ENCODE measurements at places on chromosomes 1 and 21.

DNA sequence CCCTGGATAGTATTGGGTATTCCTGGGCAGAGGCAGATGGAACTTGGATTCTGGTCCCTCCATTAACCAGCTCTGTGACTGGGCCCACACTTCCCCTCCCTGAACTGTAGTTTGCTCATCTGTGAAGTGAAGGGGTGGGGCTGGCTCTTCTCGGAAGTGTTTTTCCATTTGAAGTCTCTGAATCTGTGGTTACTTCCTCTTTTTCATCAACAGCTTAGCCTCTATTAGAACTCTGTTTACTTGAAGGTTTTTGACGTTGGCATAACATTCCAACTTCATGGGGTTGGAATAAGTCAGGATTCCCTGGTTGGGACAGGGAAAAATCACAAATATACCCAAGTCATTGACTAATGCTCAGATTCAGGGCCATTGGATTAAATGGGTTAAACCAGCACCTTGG is 3.6 kb downstream of the KIAA0040 start:
- DNase-seq = peak; percentile 46

GRCh38 chr1:68101829-68102228 is 51.4 kb upstream of the DIRAS3 start:
- no peak for DNase-seq

DNA sequence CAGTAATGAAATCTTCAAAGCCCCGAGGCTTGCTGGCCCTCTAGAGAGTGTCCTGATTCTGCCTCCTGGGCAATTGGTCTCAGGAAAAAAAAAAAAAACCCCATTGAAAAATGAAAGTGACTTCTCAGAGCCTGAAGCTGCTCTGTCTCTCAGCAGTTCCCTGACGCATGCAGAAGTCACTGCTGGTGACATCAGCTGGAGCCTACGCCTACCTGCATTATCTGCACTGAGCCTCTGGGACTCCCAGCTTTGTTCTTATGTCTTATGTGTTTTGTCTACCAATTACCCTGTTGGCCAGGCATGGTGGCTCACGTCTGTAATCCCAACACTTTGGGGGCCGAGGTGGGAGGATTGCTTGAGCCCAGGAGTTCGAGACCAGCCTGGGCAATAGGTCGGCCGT is 10.1 kb upstream of the SLC25A33 start:
- no peak for DNase-seq

- DNase-seq = no peak
Observed at GRCh38 chr1:92817986-92818764, 13.7 kb upstream of the RPL5 start.

- DNase-seq = no peak
Observed at GRCh38 chr1:170624146-170624545, 39.8 kb upstream of the PRRX1 start.

DNA sequence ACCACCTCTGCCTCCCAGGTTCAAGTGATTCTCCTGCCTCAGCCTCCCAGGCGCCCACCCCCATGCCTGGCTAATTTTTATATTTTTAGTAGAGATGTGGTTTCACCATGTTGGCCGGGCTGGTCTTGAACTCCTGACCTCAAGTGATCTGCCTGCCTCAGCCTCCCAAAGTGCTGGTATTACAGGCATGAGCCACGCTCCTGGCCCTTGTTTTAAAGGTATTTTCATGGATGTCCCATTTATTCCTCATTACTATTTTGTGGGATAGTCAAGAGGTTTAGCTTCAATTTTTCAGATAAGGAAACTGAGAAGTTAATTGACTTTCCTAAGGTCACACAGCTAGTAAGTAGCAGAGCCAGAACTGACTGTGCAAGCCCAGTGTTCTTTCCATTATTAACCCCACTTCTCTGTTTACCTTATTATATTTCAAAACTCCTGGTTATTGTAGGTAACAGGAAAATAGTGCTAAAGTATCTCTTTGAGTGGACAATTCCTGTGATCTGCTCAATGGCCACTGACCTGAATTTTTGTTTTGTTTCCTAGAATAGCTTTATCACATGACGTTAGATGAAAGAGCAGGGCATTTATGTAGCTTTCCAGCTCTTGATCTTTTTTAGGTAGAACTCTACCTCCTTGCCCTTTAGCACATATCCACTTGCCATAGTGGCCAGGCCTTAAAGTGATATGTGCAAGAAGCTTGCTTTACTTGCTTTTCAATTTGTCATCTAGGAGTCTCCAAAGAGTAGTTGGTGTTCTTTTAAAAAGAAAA is 13.6 kb downstream of the ZYG11B start:
- DNase-seq = no peak

DNA sequence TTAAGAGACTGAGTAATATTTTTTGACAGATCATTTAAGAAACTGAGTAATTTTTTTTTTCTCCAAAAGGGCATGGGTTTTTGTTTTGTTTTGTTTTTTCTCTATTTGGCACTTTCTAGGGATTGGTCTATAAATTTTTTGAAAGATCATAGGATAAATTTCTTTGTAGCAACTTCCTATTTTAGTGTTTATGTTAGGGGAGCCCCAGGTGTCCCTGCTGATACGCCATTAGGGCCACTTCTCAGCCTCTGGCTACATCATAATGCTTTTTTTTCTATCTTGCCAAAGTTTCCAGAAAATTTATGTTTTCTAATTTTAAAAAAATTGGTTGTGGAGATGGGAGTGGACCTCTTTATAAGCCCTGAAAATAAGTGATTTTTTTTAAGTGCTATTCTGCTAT is 2.6 kb downstream of the GABPA start:
- no peak for DNase-seq

DNA sequence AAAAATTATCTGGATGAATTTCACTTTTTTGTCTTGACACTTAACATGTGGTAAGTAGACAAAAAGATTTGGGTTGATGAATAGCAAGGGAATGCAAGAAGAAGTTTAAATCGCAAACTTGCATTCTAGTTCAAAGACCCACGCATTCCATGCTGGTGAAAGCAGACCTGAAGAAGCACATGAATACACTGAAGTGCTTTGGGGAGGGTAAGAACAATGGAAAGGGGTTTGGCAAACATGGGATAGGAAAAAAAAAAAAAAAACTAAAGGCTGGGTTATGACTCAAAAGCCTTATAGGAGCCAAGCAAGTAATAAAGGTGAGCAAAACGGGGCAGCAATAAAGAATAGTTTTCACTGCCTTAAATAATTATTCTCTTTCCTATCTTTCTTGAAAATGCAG is 450.2 kb downstream of the LMO4 start:
- DNase-seq = no peak

DNA sequence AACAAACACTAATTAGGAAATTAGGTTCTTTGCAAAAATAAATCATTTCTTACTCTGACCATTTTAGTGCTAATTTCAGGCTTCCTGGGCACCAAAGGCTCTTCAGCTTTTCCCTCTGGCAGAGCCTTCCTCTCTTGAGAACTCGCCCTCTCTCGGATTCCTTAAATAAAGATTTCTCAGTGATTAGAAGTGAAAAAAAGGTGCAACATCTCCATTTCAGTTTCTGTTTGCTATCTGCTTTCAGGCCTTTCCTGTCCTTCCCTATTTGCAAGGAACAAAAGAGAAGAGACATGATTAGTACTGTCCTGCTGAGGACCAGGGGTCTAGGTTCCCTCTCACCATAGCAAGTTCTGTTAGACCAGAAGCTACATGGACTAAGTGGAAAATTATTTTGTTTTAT is 27.8 kb upstream of the CACYBP start:
- no peak for DNase-seq

GRCh38 chr1:5711956-5712645 is 280.1 kb downstream of the NPHP4 start:
- no peak for DNase-seq

GRCh38 chr1:1239614-1240347 is 6.7 kb downstream of the C1QTNF12 start:
- DNase-seq = no peak

GRCh38 chr21:42480736-42481135 is 15.3 kb downstream of the RSPH1 start:
- no peak for DNase-seq

DNA sequence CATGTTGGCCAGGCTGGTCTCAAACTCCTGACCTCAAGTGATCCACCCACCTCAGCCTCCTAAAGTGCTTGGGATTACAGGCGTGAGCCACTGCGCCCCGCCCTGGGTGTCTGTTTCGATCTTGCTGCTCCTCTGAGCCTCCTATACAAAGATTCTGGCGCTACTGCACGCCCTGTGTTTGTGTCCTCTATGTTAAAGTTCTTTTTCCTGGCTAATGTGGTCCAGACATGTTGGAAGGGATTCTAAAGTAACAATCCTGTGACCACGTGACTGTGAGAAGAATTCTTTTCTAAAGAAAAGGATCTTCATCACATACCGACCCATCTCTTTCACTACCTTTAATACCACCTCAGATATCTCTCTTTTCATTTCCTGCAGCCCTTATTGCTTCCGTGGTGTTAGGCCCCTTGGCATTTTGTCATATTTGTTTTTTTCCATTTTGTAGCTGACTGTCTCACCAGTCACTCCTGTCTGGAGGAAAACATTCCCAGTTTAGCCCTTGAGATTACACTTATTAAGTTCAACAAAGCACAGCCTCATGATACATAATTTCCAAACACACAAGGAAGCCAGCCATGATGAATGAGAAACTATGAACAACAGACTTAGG is 27.2 kb upstream of the ENO1 start:
- no peak for DNase-seq

- DNase-seq = no peak
Observed at GRCh38 chr1:46506470-46507219, 17.0 kb downstream of the DMBX1 start.

- no peak for DNase-seq
Observed at GRCh38 chr1:44323947-44324346, 31.1 kb downstream of the ERI3 start.

DNA sequence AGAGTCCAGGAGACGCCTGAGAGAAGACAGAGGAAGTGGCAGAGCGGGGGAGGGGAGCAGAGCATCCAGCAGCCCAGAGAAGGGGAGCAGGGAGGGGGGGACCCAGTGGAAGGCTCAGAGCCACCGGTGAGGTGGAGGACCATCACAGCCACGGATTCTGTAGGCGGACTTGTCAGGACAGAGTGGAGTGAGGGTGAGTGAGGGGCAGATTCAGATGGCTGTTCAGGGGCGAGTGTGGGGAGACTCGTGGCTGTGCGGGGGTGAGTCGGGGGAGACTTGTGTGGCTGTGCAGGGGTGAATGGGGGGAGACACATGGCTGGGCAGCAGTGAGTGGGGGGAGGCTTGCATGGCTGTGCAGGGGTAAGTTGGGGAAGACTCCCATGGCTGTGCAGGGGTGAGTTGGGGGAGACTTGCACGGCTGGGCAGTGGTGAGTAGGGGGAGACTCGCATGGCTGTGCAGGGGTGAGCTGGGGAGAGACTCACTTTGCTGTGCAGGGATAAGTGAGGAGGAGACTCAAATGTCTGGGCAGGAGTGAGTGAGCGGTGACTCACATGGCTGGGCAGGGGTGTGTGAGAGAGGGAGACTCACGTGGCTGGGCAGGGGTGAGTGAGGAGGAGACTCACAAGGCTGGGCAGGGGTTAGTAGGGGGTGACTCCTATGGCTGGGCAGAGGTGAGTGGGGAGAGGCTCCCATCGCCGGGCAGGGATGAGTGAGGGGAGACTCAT is 56.8 kb upstream of the ABCG1 start:
- no peak for DNase-seq
